ENCODE measurements at places on chromosomes 5 and 9.
A peak's percentile ranks its signal among the peaks of the same experiment; 100 is the strongest.

GRCh38 chr9:27701587-27701986 is 128.3 kb upstream of the C9orf72 start:
- peak; percentile 19 for DNase-seq

- no peak for DNase-seq
Observed at GRCh38 chr9:81858657-81859430, 69.4 kb upstream of the SPATA31D4 start.

GRCh38 chr5:172637110-172637580 is 3.9 kb upstream of the NEURL1B start:
- no peak for DNase-seq

GRCh38 chr5:36740259-36740898 is 134.0 kb downstream of the SLC1A3 start:
- no peak for DNase-seq

DNA sequence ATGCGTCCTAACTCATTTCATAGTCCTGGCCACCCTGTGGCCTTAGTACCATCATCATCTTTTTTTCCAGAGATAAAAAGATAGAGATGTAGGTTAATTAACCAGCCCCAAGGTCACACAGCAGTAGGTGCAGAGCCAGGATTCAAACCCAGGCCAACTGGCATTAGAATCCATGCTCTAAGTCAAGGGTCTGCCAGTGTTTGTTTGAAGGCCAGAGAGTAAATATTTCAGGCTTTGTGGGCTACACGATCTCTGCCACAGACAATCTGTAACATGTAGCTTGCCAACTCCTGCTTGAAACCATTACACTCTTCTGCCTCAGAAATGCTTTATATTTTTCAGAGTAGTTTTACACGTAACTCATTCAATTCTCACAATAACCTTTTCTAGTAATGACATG is 119.6 kb downstream of the EFNA5 start:
- DNase-seq, result no peak

- peak; percentile 37 for DNase-seq
Observed at GRCh38 chr5:139808481-139809330, 13.1 kb downstream of the PSD2 start.

- no peak for DNase-seq
Observed at GRCh38 chr5:15500325-15501001, 483 bp downstream of the FBXL7 start.

DNA sequence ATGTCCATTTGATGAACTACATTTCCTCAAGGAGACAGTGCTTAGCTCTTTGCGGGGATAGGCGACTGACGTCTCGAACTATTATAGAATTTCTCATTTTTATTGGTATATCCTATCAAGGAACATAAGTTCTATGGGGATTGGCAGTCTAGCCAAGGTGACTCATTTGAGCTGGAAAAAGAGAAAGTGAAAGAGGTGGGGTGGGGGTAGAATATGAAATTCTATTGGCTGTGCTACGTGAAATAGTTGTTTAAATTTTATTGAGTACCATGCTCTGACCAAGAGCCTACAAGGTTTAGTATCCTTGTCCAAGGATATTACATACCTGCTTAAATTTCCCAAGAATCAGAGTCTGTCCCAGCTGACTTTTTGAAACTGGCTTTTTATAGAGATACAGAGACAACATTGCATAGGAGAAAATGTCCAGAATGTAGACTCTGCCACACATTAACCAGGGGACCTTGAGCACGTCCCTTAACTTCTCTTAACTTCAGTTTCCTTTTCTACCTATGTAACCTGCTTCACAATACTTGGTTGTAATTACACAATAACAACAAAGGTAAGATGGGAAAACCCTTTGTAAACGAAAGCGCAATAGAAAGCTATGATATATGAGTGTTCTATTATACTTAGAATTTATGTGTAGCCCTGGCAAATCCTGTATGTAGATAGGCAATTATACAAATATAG is 226.4 kb upstream of the WWC1 start:
- DNase-seq, result no peak

- peak; percentile 80 for DNase-seq
Observed at GRCh38 chr9:88537761-88538091, 2.7 kb downstream of the NXNL2 start.

DNA sequence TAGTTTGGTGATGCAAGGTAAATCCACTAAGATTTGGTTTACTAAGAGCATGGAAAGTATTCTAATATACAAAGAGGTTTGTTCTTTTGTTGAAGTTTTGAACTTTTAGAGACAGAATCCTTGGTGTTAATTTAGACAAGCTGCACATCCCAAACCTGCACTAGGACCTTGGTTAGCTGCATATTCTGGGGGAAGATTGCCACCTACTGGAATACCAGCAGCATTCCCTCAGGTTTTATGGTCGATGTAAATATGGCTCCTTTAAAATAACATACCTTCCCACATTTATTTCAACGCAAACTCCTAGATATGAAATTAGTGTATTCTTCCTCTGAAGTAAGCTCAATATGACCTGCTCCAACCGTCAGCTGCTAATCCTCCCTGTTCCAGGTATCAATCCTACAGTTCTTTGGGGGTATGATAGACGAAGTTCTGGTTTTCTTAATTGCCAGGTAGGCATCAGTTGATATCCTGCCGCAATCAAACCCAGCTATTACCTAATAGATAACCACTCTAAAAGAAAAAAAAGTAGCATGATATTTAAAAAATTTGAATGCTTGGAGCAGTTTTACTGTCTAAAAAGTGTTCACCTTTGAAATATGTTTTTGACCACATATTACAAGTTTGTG is 624.1 kb downstream of the ISL1 start:
- peak; percentile 22 for DNase-seq

- DNase-seq, result no peak
Observed at GRCh38 chr9:35731415-35732184, 395 bp downstream of the TLN1 start.

GRCh38 chr5:3593771-3594509 is 1.7 kb upstream of the IRX1 start:
- peak; percentile 60 for DNase-seq

GRCh38 chr5:151706906-151707305 is 20.2 kb upstream of the SPARC start:
- peak; percentile 38 for DNase-seq
